Right lung (tissue), 10 donors: ENCODE measurements at places on chromosomes 7 and 10. TPM values are rescaled to one million over a fixed set of nuclear protein-coding genes. Genes with fewer than 3 reads are reported as not detected.
A peak's percentile ranks its signal among the peaks of the same experiment; 100 is the strongest.

DNA sequence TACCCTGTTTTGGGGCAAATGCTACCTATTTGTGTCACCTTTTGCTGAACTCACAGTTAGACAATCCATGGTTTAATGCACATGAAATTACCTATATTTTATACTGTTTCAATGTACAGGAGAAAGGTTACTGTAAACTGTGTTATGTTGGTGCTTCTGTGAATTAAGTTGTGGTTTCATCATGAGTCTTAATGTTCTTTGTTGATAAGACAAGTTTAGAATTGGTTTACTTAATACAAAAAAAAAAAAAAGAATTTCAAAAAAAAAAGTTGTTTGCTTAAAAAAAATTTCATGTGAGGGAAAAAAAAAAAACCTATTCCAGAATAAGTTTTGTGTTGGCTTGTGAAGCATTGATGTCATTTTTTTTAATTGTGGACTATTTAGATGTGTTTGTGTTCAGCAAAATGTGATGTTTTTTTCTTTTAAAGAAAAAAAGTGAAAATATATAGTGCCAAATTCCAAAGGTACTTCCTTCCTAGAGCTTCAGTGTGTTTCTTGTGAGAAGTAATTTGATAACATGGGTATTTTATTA, 280.3 kb downstream of the USP6NL start:
- no peak for DNase-seq

Gene UBN2
- 25.8 TPM for polyA plus RNA-seq

DNA sequence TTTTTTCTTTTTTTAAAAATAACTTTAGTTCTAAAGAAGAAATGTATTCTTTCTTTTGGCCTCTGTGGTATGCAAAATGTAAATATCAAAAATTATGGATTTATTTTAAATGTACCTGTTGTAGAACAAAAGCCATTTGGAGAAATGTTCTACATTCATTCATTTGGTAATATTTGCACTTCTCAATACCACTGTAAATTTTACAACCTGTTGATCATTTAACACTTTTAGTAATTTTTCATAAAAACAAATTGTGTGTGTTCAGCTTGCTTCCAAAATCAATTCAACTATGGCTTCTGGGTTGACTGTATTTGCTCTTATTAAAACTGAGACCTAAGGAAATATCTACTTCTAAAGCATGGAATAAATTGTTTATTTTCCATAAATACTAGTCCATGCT, 2.3 kb upstream of the IGF2BP3 start:
- DNase-seq, result no peak

Gene IDI2
- 0.14 TPM for polyA plus RNA-seq

Gene SCIN
- polyA plus RNA-seq, result 7.1 TPM

DNA sequence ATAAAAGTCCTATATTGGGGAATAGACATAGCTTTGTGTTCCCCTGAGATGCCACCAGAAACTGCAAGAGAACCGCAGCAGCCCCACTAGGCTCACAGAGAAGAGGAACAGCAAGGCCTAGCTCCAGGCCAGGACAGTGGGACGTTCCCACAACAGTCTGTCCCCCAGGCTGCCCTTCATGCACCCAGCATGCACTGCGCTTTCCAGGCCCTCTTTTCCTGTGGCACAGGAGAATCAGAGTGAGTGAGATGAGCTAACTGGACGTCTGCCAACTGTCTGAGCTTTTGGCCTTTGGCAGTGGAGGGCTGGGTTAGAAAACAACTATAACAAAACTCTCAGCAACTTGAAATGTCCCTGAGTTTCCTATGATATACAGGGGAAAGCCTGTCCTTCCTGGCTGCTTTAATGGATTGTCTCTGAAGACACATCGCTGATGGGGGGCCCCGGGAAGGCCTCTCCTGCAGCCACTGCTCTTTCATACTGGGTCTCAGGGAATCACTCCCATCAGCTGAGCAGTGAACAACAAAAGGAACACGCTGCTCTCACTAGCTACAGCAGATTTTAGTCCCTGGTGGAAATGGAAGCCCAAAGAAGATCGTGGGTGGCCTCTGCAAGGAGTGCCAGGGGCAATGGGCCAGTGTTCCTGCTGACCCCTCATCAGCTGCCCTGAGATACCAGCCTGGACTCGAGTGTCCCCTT, 53.5 kb downstream of the PODXL start:
- DNase-seq, result peak; percentile 47
